Stimulated activated naive CD4-positive, alpha-beta T cell treated with Interleukin-2 at 50 U/mL for 16 hours (primary cell): ENCODE measurements at places on chromosomes 12 and 14.

- DNase-seq, result no peak
These were observed 1.5 kb upstream of the SDR9C7 start for GRCh38 chr12:56935752-56936151.

GRCh38 chr12:31952418-31952817 lies 6.8 kb upstream of the RESF1 start:
- no peak for DNase-seq

DNA sequence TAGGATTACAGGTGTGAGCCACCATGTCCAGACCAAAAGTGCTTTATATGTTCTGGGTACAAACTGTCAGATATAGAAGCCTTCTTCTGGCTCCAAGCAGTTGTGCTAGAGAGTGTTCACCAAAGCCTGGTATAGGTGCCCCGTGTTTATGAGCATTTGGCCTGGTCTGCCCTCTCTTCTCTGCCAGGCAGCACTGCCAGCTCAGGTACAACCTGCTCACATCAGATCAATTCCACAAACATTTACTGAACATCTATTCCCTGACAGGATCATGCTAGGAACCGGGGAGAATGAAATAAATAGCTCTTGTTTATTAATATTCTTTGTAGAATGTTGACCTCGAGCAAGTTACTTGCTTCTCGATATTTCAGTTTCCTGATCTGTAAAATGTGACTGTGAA lies 20.0 kb upstream of the SOCS2 start:
- DNase-seq, result no peak

- DNase-seq, result no peak
These were observed 25.5 kb upstream of the GSC start for GRCh38 chr14:94795372-94795771.

DNA sequence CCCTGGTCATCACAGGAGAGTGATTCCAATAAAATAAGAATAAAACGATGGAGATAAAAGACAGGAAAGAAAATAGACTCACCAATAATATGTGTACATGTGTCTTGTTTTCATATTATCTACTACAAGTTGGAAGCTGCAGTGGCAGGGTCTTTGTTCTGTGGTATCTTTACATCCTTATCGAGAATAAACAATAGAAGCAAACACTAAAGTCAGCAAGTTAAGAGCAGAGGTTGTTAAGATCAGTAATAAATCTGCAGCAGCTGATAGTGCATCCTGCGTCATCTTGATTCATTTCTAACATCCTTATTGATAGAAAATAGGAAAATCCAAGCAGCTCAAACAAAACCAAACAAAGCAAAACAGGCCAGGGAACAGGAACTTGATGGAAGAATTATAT lies 107.4 kb downstream of the RPS29 start:
- no peak for DNase-seq

DNA sequence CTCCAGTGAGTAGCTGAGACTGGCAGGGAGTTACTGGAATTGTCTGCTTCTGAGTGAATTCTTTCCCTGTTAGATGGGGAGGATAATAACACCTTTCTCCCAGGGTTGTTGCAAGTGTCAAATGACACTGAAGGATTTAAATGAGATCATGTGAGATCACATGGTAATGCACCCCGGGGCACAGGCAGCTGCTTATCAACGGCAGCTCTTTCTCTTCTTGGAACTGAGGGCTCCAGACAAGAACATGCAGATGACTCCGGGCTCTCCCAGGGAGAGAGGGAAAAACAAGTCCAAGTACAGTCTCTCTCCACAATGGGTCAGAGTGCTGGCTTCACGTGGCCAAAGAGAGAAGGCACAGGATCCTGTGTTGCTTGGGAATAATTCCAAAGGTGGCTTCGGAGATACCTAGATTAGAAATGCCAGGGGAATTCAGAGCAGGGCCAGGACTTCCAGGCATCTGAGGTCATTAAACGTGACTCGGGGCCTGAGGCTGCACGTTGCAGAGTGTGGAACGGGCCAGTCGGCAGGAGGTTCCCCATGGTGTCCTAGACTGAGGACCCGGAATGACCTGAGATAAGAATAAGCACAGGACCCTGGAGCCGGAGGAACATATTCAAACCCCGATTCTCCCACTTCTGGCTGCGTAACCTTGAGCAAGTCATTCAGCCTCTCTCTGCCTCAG lies 109.2 kb downstream of the PRMT8 start:
- no peak for DNase-seq

- no peak for DNase-seq
These were observed 24.8 kb upstream of the AKAP6 start for GRCh38 chr14:32304296-32304695.

- DNase-seq, result no peak
These were observed 294.5 kb downstream of the KSR2 start for GRCh38 chr12:117674313-117674712.

- DNase-seq, result no peak
These were observed 23.7 kb downstream of the ABCD2 start for GRCh38 chr12:39595928-39596327.

- DNase-seq, result no peak
These were observed 228.2 kb upstream of the PPFIA2 start for GRCh38 chr12:81987371-81987770.

DNA sequence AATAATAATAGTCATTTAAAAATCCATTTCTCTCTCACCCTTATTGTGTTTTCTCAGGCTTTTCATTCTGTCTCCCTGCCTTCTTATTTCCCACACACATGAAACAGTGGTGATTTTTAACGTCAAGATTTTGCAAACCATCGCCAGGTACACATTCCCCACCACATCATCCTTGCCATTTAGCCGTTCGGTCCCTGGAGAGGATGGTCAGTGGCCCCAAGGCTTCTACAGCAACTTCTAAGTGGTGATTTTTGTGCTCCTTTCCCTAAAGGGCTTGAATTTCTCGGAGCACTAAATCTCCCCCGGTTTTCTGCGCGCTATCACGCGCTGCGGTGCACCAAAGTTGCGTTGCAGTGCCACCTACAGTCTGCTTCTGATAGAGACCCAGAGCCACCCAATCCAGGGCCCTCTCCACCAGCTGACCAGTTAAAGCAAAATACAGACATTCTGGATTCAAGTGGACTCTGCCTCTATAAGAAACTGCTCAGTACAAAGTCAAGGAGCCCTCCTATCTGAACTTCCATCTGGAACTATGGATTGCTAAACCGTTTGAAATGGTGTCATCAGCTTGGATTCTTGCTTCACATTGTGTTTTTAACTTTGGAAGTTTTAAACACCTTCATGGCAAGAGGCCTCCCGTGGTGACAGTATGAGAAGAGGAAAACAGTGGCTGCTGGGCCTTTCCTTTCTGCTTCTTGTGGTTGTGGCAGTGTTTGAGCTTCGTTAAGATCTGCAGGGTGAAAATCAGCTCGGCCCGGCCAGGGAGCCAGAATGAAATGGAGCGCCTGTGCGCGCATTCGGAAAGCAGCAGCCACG lies 234.0 kb downstream of the SPTSSA start:
- peak; percentile 59 for DNase-seq

DNA sequence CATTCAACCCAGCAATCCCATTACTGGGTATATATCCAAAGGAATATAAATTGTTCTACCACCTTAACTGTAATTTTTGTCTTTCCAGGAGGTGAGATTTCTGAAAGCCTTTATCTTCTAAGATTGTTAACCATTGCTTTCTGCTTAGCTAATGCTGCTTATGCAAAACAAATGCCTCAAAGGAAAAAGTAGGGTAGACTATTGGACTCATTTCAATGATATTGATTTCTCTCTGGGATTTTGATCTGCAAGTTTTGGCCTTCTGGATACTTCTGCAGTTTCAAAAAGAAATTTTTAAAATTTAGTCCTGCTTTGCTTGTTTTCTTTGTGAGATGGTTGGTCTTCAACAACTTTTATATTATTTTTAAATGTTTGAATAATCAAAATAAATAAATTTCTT lies 108.6 kb downstream of the SLC38A4 start:
- DNase-seq, result no peak

DNA sequence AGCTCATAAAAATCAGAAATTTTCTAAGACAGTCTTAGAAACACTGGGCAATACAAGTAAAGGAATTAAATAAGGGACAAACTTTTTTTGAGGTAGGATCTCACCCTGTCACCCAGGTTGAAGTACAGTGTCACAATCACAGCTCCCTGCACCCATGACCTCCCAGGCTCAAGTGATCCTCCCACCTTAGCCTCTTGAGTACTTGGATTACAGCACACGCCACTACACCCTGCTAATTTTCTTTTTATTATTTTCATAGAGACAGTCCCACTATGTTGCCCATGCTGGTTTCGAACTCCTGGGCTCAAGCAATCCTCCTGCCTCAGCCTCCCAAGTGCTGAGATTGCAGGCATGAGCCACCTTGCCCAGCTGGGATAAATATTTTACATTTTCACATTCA lies 90.3 kb downstream of the USP15 start:
- no peak for DNase-seq

GRCh38 chr14:87461704-87462103 lies 531.3 kb downstream of the GALC start:
- DNase-seq, result no peak

- DNase-seq, result no peak
These were observed 186.7 kb upstream of the VASH1 start for GRCh38 chr14:76574416-76575095.

DNA sequence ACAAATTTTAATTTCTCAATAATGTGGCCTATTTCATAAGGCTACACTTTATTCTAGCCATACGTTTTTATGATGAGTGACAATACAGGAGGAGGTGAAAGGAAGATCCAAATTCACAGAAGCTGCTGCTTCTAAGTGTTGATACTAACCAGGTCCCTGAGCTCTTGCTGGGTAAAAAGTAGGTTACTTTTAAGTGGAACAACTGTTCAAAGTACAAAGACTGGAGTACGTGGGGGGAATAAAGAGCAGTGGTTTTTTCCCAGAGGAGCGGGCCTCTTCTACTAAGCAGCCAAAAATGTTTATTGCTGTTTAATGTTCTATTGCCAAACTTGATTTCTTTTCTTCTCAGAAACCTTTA lies 301.8 kb downstream of the AEBP2 start:
- DNase-seq, result no peak

DNA sequence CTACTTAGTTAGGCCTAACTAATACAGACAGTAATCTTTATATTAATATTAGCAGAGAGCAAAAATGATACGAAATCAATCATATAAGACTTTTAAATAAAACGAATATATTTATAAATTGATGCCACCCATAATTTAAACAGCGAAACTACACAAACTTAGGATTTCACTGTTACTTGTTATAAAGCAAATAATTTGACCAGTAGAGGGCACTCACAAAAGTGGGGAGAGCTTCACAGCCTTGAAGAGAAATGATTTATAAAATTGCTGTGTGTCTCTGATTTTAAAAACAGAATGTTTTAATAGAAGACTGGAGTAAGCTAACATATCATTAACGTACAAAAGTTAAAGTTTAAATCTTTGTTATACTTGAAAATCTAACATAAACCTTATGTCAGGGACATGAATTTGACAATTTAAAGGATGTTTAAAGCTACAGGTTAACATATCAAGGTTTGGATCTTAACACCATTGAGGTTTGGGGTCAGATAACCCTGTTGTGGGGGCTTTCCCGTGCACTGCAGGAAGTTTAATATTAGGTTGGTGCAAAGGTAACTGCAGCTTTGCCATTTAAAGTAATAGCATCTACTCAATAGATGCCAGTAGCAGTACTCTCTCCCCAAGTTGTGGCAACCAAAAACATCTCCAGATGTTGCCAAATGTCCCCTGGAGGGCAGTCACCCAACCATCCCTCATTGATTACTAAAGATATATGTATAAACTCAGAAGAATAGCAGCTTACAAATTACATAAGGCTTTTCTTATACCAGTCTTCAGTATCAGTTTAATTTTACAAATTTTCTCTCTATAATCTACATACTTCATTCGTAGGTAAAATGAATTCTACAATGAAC lies 9.3 kb downstream of the KRAS start:
- DNase-seq, result no peak

GRCh38 chr12:107983756-107984472 lies 145.2 kb upstream of the WSCD2 start:
- no peak for DNase-seq

DNA sequence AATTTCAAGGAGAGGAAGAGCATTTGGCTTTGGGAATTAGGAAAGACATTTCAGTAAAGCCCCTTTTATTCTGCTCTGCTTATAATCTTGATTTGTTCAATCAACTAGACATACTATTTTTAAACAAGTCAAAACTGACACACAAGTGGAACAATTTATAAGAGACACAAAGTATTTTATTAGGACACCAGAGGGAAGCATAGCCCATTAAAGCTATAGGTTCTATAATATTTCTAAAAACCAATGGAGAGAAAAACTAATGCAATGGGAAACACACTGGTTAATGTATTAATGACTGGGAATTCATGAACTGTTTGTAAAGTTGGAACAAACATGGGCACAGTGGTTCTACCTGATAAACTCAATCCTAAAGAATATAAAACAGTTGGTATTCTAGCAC lies 15.3 kb upstream of the CERS5 start:
- no peak for DNase-seq

- DNase-seq, result no peak
These were observed 42.8 kb downstream of the NKX2-1 start for GRCh38 chr14:36477266-36477665.

- no peak for DNase-seq
These were observed 31.0 kb downstream of the DRAM1 start for GRCh38 chr12:101908395-101908794.

- no peak for DNase-seq
These were observed 370 bp downstream of the HRK start for GRCh38 chr12:116880817-116881324.

DNA sequence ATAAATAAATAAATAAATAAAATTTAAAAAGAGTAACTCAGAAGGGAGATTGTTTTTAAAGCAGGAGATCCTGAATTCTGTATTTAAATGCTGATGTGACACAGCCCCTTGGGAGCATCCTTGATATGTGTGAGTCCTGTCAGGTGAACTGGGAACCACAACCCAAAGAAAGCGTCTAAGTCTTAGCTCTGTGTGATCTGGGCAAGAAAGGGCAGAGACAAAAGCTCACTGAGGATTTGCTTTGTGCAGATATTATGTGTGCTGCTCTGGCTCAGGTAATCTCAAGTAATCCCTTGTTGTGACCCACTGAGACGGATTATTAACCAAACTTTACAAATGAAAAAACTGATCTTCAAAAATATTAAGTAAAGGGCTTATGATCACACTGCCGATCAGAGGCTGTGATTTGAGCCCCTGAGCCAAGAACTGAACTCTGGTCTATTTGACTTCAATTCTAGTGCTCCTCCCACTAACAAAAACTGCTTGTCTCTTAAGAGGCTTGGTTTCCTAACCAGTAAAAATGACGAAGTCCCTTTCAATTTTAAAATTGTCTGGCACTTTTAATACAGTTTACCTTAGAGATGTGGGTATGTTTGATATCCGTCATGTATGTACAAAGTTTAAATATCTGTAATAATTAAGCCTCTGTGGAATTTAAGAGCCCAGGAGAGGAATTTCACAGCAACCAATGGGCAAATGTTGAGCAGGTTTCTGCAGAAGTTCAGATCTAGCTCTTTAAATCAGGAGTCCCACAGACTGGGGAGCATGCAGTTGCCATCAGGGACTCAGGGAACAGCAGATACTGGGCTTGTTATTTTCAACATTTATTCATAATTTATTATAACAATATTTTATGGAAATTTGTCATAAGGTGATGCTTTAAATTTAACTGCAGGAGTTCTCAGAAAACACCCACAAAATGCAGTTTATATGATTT lies 46.1 kb downstream of the CPM start:
- DNase-seq, result no peak

GRCh38 chr14:95185767-95186392 lies 28.6 kb upstream of the DICER1 start:
- no peak for DNase-seq
